ENCODE measurements at places on chromosomes 5 and 9.

DNA sequence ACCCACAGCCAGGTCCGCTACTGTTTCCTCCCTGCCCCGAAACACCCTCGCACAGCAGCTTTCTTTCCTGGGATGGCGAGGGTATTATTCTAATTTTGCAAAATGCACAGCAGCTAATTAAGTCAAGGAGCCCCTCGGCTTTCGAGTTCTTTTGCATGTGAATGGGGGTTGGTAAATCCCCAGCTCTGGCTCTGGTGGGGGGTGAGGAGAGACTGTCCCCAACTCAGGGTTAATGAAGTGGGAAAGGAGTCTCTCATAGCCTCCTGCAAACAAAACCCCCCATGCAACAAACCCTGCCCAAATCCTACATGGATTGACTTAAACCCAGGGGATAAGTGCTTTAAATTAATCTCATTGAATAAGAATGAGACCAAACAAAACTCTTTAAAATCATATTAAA is 8.8 kb downstream of the BARHL1 start:
- DNase-seq: no peak

DNA sequence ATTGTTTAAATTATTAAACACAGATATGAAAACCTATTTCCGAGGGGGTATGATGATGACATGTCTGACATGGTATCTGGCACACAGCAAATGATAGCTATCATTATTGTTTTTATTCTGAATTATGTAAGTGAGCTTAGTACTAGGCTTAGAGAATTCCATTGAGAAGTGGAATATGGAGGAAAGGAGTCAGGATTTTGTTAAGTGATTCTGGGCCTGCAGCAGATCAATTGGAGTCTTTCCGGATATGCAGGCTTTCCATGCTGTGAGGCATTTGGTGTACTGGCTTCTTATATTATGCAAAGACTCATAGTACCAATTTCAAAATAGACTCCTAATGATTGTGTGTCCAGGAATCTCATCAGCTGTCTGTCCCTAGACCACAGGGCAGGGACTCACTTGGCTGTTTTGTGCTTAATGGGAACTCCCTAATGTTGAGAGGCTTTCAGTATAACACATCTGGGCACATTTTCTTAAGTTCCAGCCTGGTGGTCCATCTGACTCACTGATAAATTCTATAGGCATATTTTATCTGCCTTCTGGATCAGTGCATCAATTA is 180.0 kb upstream of the KLF9 start:
- DNase-seq: no peak

DNA sequence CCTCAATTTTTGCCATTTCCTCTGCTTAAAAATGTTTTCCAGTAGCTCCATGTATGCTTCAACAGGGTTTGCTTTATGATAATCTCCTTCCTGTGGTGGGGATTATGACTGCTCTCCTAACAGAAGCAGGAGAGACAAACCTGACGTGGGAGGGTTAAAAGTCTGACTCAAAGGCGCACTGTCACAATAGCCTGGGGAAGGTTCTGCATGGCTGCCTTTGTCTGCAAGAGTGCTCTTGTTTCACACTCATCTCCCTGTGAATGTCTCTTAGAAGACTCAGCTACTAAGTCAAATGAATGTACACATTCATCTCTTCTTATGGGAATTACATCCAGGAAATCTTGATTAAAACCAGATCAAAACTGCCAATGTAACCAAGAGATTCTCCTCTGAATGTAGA is 90.9 kb upstream of the MTAP start:
- no peak for DNase-seq

- DNase-seq: no peak
Measured at GRCh38 chr5:29469581-29469980, 1723.9 kb upstream of the CDH6 start.

- no peak for DNase-seq
Measured at GRCh38 chr5:132849347-132849746, 16.9 kb downstream of the GDF9 start.

DNA sequence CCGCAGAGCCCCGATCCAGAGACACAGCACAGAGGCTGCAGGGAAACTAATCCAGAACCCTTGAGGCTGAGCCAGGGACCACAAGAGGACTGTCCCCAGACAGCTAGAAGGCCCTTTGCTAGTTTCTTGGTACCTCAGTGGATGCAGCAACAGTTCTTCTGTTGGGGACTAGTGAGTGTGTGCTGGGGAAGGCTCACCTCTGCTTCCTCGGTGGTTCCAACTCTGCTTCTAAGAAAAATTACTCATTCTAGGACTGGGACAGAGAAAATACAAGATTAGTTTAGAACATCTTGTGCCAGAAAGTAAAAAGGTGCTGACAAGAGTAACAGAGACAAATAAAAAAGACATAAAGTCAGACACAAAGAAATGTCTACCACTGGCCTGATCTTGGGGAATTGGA is 19.5 kb upstream of the ZNF484 start:
- DNase-seq: no peak

DNA sequence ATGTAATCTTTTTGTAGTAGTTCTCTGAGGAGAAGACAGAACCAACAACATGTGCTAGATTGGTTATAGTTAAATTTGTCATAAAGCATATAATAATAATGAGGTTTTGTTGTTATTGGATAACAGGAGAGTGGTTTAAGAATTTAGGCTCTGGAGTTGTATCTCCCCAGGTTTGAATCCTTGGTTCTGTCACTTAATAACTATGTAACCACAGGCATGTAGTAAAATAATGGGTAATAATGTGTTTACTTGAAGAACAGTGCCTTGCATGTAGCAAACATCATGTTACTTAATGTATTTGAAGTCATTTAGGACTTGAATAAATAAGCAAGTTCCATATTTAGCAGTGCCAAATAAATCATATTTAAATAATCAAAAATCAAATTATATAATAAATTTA is 55.8 kb downstream of the NSD1 start:
- no peak for DNase-seq

GRCh38 chr9:98323831-98324135 is 68.3 kb upstream of the TBC1D2 start:
- DNase-seq: no peak

DNA sequence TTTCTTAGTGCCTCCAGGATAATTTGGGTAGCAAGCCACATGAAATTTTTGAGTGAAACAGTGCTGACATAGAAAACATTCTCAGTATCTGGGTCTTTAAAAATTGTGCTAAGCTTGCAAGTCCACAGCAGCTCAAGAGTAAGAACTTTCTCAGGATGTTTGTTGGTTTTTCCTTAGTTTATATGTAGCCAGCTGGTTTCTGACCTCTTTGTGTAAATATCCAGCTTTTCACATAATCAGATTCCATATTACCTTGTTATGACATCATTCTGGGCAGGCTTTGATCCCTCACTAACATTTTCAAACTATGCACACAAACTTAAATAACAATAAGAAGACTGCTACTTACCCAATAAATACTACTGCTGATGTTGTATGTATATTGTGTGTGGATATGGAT is 82.9 kb upstream of the VCAN start:
- no peak for DNase-seq

GRCh38 chr5:31688515-31689092 is 49.7 kb downstream of the PDZD2 start:
- DNase-seq: no peak

- DNase-seq: no peak
Measured at GRCh38 chr5:36366883-36367282, 65.2 kb upstream of the RANBP3L start.

GRCh38 chr5:149832636-149833035 is 102.5 kb downstream of the PPARGC1B start:
- no peak for DNase-seq

DNA sequence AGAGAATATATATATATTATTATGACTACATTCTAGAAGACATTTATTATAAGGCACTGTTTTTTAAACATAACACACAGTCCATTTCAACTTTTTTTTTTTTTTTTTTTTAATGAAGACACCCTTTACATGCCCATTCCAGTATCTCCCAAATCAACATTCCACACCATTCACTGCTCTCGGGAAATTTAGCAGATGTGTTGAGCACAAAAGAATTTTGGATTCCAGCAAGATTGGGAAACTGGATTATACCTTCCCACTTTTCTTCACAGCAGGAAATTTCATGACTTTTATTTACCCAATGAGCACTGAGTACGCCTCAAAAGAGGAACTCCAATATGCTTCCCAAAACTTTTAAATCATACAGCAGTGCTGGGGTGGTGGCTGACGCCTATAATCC is 333.6 kb upstream of the DAB2 start:
- DNase-seq: no peak

- no peak for DNase-seq
Measured at GRCh38 chr9:127278372-127278771, 13.8 kb downstream of the GARNL3 start.

DNA sequence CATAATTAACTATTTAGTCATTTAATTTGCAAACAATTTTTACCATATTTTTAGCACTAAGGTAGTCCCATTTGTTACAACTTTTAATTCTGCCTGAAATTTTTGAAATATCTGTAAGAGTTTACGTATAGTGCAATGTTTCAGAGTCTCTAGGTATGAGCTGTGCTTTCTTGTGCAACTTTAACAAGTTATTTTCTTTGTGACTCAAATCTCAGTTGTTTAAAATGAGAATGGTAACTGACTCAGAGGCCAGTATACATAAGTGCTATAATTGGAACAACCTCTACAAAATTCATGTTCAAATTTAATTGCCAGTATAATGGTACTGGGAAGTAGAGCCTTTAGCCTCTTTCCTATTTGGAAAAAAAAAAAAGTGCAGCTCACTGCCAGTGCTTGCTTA is 14.2 kb upstream of the ZNF883 start:
- no peak for DNase-seq

DNA sequence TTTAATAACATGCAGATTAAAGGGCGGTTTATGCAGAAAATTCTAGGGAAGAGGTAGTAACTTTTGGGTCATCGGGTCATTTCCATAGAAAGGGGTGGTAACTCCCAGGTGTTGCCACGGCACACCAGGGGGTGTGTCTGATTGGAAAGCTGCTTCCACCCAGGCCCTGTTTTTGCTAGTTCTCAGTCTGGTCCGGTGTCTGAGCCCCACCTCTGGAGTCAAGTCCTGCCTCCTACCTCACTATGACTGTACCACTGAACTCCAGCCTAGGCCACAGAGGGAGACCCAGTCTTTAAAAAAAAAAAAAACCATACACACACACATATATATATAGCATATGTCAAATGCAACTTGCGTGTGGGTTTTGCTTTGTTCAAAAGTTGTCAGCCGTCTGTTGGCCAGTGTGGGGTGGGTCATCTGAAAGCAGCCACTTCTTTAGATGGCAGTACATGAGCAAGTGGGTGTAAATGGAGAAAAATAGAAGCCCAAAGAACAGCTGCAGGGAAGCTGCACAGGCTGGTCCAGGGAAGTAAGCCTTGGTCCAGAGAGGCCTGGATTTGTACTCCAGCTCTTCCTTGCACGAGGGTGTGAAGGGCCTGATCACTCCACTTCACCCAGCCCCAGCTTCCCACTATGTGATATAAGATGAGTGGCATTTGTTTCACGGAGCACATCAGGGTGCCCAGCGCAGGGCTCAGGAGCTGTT is 110.7 kb upstream of the SPRY4 start:
- DNase-seq: no peak

DNA sequence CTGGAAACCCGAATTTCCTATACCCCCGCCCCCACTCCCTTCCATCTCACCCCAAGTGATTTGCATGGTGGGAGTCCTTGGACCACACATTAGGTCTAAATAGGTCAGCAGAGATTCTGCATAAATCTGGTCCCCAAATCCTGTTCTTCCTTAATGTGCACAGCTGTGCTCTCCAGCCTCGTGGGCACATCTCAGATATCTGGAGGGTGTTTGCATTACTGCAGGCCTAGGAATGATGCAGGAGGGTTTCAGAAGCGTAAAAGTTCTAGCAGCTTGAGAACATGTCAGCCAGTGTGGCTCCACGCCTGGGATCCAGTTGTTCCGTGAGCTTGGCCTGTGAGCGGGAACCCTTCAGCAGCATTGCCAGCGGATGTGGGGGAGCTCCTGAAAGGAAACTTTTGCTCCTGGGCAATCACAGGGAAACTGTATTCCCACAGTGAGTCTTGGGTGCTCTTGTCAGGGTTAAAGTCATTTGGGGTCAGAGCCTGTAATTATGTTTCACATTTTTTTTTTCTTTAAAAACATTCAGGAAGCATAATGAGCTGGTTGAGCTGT is 12.9 kb downstream of the ARHGAP26 start:
- peak; percentile 69 for DNase-seq

GRCh38 chr9:70802206-70802605 is 319.2 kb downstream of the TRPM3 start:
- no peak for DNase-seq

DNA sequence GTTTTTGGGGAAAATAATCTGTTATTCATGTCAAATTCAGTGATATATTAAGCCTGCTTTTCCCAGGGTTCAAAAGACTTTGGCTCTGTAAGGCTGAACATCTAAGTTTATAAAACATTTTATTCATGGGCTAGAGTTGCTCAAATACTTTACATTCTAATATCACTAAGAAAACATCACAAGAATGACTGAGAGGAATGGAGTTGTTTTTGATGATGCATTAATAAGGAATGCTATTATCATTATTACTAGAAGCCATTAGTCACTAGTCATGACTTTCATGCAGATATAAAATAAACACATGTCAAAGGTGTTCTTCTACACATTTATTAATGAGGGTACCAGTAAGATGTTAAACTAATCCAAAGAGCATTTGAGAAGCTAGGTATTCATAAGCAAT is 185.5 kb upstream of the KCNN2 start:
- DNase-seq: no peak

- DNase-seq: no peak
Measured at GRCh38 chr5:17346811-17347210, 129.4 kb downstream of the BASP1 start.

DNA sequence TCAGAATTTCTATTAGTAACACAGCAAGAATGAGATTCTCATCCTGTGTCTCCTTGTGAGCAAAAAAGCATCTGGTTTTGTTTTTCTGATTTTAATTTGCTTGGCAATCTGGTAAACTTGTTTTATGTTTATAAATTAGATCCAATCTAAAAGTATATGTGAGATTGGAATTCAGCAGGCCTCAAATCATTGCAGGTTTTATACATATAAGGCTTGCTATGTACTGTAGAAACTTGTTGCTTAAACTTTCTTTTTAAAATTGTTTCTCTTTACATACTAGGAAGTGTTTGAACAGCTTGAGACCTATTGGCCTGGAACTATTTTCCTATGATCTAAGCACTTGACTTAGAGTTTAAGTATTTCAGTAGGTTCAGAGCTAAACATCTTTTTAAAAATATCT is 1037.8 kb downstream of the NR2F1-AS1 start:
- DNase-seq: no peak

GRCh38 chr5:96522635-96523355 is 89.7 kb upstream of the PCSK1 start:
- DNase-seq: no peak

GRCh38 chr9:114445616-114446015 is 57.8 kb upstream of the AKNA start:
- DNase-seq: no peak

GRCh38 chr5:33857037-33857436 is 34.8 kb downstream of the ADAMTS12 start:
- DNase-seq: no peak

DNA sequence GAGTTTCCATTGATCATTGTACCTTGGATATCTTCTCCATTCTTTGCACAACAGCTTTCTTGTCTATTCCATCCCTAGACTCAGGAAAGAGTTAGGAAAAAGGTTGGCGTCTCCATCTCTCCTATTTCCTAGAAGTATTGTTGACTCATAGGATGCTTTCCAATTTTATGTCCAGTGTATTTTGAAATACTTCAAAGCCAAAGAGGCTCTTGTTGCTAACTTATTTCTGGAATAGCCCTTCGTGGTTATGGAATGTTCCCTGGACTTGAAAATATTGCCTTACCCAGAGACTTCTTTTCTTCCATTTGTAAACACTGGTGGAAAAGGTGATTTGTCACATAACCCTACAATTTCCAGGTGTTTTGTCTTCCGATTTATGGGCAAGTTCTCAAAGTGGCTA is 402.3 kb upstream of the ZNF608 start:
- DNase-seq: no peak

Measured in right forelimb (tissue), 1 donor.